ENCODE measurements at places on chromosomes 13 and 19.

DNA sequence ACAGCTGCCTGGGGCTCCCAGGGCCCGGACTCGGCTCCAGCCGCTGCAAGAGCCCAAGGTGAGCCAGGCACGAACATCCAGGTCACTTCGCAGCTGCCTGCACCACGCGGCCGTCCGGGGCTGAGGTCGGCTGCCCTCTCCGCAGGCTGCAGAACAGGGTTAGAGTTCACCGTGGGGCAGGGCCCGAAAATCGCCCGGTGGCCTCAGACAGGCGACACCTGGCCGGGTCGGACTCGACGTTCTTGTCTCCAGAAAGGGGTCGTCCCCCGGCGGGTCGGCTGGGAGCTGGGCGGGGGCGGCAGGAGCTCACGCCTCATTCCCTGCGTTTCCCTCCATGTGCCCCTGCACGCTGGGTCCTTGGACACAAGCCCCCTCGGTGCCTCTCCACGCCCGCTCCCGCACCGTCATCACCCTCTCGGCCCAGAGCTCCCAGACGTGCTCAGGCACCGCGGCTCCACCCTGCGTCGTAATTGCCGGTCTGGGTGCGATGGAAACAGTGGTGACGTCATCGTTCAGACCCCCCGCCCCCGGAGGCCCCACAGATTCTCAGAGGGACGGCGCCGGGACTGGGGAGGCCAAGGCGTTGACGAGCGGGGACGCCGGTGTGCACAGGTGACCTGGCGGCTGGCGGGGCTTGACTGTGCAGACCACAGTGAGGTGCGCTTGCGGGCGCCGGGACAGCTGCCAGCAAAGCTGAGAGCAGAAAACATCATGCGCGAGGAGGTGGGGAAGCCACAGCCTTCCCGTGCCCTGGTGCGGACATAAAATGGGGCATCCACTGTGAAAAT, 4.0 kb upstream of the GRIN3B start:
- no peak for DNase-seq

GRCh38 chr19:35458731-35459391, 10.8 kb downstream of the FFAR2 start:
- DNase-seq: no peak

- DNase-seq: no peak
Measured at GRCh38 chr19:33441277-33441699, 67.8 kb downstream of the CEBPG start.

GRCh38 chr13:96279904-96280303, 190.0 kb downstream of the HS6ST3 start:
- DNase-seq: no peak

DNA sequence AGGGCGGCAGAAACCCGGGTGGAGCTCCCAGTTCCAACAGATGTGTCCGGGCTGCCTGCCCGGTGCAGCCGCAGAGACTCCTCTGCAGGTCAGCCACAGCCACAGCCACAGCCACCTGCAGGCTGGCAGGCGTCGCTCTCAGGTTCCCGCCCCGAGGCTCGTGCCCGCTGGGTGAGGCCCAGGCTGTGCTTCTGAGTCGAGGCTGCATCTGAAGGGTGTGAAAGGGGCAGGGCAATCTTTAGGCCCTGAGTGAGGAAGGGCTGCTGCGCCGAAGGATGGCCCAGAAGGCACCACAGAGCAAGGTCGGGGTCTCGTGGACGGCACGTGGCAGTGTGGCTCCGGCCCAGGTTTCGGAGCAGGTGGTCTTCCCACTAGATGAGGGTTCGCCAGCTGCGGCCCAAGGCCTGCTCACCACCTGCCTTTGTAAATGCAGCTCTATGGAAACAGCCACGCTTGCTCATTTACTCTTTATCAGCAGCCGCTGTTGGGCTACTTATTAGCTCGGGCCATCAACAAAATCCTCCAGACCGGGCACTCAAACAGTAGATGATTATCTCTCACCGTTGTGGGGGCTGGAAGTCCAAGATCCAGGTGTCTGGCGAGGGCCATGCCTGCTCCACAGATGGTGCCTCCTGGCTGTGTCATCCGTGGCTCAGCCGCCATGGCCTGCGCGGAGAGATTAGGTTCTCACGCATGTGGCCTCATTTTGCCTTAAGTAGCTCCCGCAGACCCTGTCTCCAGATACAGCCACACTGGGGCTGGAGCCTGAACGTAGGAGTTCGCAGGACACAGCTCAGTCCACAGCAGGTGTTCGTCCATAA, 40.3 kb upstream of the TFDP1 start:
- no peak for DNase-seq

DNA sequence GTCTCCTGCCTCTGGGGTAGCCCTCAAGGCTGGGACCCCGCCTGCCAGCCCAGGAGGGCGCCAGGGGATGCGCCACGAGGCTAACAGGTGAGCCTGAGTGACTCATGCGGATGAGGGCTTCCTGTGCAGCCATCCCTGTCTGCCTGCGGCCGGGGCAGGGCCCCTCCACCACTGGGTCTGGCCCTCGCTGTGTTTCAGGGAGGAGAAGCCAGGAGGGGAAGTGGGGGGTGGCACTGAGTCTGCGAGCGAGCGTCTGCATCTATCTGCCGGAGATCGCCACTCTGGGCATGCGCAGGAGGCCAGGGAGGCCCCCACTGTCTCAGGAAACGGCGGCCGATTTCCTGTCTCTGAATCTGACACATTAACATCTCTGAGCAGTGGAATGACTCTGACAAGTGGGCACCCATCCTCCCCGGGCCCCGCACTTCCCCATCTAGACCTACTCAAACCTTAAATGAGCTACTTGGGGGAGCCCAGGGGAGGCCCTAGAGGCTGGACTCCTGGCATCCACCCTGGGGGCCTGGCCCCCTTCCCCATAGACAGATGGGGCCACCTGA, 19.7 kb downstream of the RFX1 start:
- DNase-seq: no peak

GRCh38 chr19:408441-408901, 476 bp downstream of the C2CD4C start:
- DNase-seq: no peak

- no peak for DNase-seq
Measured at GRCh38 chr13:66344805-66345517, 885.2 kb downstream of the PCDH9 start.

GRCh38 chr13:36363366-36363863, 17.2 kb upstream of the SPART start:
- no peak for DNase-seq

- no peak for DNase-seq
Measured at GRCh38 chr13:110759710-110760109, 46.2 kb downstream of the ING1 start.

GRCh38 chr13:47832458-47832972, 168.6 kb downstream of the SUCLA2 start:
- DNase-seq: no peak

DNA sequence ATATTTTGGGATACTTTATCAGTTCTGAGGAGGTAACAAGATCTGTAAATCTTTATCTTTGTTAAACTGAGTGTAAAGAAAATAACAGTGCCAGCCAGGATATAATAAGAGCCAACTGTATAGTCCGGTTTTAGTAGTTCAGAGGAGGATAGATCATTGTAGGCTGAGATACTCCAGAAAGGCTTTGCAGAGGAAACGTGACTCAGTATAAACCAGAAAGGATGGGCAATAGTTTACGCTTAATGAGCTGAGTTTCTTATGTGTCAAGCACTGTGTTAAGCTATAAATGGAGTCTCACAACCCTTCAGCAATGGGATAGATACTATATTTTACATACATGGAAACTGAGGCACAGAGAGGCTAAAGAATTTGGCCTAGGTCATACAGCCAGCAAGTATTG, 3.8 kb downstream of the RFXAP start:
- no peak for DNase-seq

GRCh38 chr19:11555246-11555645, 3.8 kb downstream of the ELOF1 start:
- DNase-seq: no peak

DNA sequence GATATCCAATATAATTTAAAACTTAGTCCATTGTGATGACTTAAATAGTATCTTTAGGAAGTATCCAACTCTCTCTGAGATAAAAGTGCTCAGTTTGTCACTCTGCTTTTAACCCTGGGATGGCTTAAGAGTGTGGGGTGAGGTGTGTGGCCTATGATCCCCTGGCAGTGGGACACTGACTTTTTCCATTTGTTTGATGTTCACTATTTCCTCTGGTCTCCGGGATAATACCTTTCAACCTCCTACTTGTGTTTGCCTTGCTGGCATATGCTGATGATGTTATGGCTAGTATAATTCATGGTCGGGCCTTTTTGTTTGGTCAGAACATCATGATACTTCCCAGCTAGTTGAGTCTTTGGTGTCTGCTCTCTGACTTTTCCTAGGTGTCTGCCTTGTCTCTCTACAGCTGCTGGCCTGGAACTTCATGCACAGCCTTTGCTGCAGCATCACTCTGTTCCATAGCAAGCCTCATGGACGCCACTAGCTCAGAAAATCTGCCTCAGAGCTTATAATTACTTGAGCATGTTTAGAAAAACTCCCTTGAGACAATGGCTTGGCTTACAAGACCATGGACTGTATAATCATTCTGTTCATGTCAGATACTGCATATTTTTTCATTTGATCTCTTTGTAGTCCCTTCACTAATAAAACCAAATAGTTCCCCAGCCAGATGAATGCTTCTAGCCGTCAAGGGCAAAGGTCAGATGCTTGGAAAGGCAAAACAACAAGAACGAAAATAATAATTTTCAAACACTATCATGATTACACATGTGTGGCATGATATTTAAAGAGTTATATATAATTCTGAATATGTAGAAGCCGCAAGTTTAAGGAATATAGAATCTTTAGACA, 75.2 kb downstream of the WDFY2 start:
- DNase-seq: no peak

GRCh38 chr13:55869648-55870047, 1271.1 kb upstream of the PRR20A start:
- DNase-seq: no peak

GRCh38 chr13:18992791-18993190, 188.8 kb downstream of the TUBA3C start:
- DNase-seq: no peak

DNA sequence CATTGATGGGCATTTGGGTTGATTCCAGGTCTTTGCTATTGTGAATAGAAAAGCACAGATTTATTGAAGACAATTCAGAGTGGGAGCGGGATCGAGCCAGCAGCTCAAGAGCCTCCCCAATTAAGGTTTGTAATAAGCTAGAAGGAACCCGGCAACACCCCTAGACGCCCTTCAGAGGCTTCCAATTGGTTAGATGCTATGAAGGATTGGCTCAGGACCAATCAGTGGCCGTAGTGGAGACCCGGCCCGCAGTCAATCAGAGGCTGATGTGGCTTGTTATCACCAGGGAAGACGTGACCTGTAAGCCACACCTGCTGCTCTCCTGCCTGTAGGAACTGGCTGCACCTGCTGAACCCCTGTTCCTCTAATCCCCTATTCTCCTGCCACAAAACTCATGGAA, 14.6 kb downstream of the SIGLEC11 start:
- no peak for DNase-seq

DNA sequence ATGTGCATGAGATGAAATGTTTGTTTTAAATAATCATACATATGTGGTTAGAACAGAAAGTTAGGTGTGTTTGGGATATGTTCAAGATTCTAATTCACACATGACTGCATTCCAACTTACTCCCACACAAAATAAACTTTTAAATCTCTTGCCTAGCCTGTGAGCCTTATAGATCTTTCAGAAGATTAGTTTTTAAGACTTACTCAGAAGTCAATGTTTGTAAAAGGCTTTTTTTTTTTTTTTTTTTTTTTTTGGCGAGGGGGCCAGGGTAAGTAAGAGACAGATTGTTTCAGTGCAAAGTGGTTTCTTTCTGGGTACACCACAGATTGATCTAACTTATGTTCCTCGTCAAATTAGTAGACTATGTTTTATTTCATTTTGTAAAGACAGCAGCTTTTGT, 39.1 kb downstream of the GPR180 start:
- no peak for DNase-seq

DNA sequence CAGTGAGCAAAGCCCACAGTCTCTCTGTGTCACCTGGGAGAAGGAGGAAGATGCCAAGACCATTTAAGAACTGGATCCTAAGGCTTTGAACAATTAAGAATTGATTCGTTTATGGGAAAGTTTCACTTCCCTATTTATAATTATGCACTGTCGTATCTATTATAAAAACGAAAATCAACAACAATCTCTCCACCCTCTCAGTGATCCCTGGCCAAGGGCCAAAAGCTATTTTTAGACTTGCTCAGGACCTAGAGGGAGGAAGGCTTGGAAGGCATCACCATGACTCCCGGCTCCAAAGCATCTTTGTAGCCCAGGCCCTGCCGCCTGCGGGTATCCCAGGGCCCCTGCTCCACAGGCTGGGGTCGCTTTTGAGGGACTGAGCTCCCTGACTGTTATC, 1.3 kb downstream of the RHPN2 start:
- DNase-seq: no peak

DNA sequence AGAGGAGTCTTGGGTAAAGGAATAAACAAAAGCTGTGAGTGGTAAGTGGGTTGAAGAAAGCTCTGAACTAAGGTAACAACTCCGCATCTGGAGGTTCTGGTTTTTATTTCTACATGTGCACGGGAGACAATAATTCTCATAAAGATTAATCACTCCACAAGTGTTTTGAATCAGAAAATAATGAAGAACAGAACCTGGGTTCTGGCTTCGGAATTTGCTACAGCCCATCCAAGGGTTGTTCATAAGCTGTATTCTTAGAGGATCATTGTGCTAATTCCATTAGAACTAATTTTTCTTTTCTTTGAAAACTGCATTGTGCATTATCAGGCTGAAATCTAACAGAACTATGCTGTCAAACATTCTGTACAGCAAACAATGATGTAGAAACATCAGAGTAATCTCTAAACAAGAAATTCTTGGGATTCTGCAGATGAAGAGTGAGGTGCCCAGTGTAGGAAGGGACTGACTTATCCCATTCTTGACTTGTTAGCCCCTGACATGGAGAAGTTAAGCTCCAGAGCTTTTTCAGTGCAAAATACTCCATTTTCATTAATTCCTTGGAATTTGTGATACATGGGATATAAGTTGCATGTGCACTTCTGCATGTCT, 368.2 kb downstream of the COG6 start:
- no peak for DNase-seq

GRCh38 chr13:26540334-26540733, 17.1 kb upstream of the WASF3 start:
- no peak for DNase-seq

DNA sequence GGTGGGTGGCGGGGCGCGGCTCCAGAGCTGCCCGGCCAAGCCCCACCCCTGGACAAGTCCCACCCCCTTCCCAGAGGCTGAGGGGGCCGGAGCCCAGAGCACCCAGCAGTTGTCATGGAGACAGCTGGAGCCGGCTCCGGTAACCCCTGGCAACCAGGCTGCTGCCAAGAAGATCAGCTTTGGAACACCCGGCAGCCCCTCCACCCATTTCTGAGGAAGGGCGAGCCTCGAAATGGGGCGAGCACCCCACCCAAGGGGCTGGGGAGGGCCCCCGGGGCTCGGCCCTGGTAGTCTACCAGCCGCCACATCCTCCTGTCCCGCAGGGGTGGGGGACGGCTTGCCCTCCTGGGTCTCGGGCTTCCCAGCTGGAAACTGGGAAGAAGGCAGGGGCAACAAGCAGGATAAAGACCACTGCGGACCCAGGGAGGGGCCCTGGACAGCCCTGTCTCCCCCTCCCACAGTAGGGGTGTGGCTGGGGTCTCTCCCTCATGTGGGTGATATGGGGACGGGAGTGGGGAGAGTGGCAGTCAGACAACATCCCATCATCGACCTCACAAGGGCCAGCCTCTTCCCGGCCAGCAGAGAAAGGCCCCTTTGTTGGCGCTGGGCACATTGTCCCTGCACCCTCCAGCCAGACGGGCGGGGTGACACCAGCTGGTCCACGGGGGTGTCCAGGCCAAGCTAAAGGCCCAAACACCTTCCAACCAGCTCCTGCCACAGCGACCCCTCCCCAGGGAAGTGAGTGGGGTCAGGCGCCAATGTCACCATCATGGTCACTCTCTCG, 1.5 kb downstream of the CERS1 start:
- DNase-seq: no peak

- no peak for DNase-seq
Measured at GRCh38 chr19:2164020-2164998, 576 bp downstream of the DOT1L start.

All from AG09319 (cell line).